ENCODE measurements at places on chromosomes 1 and 21.

DNA sequence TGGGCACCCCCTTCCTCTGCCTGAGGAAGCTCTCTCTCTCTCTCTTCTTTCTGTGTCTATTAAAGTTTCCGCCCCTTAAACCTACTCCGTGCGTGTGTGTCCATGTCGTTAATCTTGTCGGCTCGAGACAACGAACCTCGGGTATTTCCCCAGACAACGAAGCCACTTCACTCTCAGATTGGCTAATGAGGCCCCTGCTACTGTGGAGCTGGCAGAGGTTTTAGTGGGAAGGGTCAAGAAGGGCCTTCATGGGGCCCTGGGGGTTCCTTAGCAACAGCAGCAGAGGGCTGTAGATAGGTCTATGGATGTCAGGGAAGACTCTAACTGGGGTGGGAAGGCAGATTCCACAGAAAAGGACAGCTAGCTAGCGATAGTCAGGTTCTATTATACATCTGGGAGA, 239.8 kb upstream of the RAB4A start:
- no peak for DNase-seq

DNA sequence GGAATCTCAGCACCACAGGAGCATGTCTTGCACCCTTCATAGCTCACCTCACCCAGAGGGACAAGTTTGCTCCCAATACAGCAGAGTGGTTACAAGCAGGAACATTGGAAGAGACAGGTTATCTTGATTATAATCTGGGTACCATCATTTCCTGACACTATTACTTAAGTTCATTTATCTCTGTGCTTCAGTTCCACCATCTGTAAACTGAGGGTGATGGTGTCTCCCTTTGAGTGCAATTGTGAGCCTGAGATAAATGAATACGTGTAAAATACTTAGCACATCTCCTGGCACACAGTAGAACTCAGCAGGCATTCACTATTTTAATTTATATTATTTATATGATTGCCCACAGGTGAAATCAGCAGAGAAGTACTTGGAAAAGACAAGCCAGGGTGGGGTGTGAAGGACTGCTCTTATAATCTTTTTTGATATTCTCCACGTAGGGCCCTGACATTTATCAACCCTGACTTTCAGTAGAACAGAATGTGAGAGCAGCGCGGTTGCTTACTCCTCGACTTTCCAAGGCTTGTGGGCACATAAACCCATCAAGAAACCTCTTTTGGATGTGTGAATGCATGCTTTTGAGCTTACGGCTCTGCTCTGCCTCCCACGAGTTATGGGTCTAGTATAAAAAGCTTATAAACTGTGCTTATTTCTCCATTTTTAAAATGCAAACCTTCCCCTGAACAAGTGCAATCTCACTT, 34.9 kb downstream of the DUSP10 start:
- no peak for DNase-seq

DNA sequence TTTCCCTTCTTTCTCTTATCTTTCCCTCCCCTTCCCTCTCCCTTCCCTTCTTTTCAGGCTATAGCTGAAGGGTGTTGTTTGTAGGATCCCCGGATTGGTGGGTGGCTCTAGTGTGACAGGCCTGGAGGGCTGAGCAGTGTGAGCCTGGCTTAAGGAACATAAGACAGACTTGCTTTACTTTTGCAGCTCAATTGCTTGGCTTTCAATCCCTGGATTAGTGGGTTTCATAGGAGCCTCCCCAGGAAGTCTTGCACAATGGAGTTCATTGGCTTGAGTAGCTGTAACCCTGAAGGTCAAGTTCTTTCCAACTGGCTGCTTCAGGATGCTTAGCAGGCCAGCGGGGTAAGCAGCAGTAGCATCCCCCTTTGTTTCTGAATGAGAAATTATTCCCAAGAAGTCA, 126.7 kb downstream of the CAMTA1 start:
- peak; percentile 66 for DNase-seq

DNA sequence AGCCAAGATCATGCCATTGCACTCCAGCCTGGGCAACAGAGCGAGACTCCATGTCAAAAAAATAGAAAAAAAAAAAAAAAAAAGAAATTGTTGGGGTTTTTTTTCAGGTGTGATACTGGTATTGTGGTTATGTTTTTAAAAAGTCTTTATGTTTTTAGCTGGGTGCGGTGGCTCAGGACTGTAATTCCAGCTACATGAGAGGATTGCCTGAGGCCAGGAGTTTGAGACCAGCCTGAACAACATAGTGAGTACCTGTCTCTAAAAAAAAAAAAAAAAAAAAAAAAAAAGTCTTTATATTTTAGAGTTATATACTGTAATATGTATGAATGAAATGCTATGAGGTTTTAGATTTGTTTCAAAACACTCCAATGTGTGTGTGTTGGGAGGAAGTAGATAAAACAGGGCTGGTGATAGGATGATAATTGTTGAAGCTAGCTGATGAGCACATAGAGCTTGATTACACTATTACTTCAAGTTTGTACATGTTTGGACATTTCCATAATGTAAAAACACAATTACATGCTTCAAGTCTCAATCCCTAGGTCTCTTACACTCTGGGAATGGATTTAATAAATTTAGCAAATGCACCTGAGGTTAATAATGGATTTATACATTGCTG, 30.2 kb upstream of the ATP5PO start:
- no peak for DNase-seq

DNA sequence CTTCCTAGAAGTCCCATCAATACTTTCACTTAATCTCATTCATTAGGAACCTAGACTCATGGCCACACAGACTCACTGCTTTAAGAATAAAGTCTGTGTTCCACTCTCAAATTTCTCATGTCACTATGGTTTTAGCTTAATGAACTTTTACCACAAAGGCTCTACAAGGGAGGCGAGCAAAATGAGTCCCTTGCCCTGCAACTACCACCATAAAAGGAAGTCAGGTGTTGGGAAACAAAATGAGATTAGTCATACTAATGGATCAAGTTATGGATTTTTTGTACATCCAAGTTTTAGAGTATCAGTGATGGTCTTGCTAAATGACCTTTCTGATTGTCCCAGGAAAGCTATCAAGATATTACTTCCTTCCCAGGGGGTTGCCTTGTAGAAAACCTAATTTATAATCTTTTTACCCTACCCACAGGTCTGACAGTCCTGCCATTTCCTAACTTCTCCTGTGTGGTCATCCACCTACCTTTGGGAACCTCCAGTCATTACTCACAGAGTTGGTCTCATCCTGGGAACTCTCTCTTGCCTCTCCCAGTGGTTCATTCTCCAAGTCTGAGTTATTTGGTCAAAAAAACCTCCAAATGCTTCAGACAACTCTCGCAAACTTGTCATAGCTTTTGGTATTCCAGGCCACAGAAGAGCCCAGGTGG, 51.8 kb upstream of the SLC16A1 start:
- no peak for DNase-seq

DNA sequence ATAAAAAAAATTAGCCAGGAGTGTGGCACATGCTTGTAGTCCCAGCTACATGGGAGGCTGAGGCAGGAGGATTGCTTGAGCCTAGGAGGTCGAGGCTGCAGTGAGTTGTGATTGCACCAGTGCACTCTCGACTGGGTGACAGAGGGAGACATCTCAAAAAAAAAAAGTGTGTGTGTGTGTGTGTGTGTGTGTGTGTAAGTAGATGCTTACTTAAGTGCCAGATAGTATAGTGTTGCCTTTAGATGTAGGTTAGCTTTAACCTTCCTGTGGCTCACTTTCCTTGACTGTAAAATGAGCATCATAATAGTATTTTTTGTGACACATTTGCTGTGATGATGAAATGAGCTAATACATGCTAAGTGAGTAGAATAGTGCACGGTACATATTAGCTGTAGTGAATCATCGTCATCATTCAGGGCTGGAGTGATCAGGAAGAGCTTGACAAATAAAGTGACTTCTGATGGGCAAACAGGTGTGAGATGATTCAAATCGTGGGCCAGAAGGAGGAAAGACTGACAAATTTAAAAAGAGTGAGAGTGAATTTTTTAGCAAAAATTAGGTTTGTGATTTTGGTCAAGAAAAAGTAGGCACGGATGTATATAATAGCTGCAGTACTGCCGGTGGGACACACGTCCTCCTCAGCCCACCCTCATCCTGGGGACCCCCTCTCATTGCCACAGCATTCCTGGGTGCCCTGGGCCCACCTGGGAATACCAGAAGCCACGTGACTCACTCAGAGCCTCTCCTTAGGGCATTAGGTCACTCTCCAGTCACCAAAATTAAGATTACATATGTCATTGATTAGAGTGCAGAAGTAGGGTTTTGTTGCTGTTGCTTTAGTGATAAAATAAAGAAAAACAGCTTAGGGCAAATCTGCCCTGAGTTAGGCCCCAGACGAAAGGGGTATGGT, 33.9 kb downstream of the EIF2D start:
- no peak for DNase-seq

DNA sequence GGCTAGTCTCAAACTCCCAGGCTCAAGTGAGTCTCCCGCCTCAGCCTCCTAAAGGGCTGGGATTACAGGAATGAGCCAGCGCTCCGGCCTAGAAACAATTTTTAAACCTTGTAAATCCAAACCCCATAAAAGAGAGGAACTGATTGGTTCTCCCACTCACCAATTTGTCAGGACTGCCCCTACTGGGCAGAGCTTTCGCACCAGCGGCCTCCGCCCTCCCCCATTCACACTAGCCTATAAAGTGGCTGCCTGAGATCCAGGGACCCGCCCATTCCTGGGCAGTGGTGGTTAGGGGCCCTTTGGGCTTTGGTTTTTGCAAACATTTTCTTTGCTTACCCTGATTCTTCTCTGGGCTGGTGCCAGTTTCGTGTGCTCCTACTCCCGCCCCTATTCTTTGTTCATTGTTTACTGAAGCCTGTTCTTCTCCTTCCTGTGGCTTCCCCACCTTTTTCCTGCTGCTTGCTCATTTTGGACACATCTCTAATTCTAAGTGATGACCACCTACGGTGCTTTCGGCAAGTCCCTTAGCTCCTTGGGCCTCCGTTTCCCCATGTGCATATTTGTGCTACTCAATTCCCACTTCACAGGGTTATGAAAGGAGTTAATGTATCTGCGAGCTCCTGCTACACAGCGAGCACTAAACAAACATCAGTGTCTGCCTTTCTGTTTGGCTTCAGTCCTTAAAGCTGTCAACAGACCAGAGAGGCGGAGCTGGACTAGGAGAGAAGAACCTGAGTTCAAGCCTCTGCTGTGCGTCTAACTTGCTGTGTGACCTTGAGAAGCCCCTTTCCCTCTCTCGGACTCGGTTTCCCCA, 39.8 kb upstream of the CLIC4 start:
- peak; percentile 99 for DNase-seq
